NCI-H187 treated with DMSO at 0.1 percent for 48 hours (cell line): ENCODE measurements at places on chromosomes 12 and 14.
A peak's percentile ranks its signal among the peaks of the same experiment; 100 is the strongest.

GRCh38 chr14:24062216-24062980, 9.0 kb upstream of the CPNE6 start:
- DNase-seq: no peak

- DNase-seq: no peak
Observed at GRCh38 chr14:35028435-35028834, 17.6 kb upstream of the FAM177A1 start.

DNA sequence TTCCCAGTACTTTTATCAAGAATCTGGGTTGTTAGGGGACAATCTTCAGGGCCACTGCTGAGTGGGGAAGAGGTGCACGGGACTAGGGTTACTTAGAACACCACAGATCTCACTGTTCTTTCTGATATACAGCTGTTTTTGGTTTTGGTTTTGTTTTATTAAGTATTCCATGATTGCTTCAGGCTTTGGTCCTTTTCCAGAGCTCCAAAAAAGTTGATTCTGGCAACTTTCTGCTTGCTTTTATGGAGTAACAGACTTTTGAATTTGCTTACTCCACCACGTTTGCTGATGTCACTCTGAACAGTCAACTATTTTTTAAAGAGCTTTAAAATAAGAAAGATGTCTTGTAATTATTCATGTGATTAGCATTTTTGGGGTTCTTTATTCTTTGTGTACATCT, 368.1 kb upstream of the FOXG1 start:
- no peak for DNase-seq

- no peak for DNase-seq
Observed at GRCh38 chr12:114395755-114396152, 10.2 kb downstream of the TBX5 start.

DNA sequence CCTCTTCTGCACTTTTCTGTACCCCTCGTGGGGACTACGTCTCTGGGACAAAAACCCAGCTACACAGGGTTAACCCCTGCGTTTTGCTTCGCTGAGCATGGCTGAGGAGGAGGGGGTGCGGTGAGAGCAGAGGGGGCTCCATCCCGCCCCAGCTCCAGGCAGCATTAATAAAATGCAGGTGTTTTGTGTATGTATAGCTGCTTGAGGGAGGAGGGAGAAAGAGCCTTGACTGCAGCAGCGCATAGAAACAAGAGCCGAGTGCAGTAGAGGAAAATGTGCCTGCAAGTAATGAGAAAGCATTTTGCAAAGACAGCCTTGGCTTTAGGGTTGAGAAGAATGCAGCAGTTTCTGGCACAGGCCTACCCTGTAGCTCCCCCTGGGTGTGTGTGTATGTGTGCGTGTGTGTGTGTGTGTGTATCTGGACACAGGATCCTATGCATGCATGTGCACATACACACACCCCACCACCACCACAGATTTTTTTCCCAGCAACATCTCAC, 103.9 kb downstream of the ZFP36L1 start:
- DNase-seq: no peak

DNA sequence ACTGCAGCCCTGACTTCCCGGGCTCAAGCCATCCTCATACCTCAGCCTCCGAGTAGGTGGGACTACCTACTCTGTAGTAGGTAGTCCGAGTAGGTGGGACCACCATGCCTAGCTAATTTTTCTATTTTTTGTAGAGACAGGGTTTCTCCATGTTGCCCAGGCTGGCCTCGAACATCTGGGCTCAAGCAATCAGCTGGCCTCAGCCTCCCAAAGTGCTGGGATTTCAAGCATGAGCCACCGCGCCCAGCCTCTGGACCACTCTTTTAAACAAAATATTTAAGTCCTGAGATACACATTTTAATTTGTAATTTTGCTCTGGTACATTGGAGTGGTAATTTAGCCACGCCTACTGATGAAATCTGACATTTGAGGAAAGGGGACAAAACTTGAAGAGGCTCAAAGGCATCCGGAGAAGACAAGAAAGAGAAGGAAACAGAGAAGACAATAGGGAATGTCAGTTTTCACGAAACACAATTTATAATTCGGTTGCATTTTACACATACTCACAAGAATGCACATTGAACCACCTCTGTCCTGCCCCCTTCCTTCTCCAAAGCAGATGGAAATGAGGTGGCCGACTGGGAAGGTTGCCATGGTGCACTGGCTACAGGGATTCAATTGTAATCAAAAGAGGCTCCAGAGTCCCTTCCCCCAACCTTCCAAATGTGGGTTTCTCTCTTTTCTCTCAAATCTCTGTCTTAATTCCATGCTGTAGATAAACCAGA, 9.7 kb upstream of the TUBA1A start:
- no peak for DNase-seq

DNA sequence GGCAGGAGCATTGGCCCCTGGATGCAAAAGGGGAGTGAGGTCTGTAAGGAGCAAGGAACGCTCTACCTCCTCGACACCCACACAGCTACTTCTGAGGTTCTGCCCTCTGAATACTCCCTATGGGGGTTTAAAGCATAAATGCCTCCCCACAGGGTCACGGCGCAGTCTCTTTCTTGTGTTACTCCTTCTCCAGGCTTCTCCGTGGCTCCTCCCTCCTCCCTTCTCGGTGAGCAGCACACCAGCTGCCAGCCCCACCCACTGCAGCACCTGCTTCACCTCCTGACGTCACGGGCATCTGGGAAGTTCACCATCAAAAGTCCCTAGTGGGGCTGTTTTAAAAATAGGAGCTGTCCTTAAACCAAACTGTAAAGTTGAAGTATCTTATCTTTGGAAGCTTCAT, 67.3 kb downstream of the SPTB start:
- DNase-seq: peak; percentile 78

GRCh38 chr12:69338120-69338859, 9.9 kb upstream of the LYZ start:
- DNase-seq: no peak

DNA sequence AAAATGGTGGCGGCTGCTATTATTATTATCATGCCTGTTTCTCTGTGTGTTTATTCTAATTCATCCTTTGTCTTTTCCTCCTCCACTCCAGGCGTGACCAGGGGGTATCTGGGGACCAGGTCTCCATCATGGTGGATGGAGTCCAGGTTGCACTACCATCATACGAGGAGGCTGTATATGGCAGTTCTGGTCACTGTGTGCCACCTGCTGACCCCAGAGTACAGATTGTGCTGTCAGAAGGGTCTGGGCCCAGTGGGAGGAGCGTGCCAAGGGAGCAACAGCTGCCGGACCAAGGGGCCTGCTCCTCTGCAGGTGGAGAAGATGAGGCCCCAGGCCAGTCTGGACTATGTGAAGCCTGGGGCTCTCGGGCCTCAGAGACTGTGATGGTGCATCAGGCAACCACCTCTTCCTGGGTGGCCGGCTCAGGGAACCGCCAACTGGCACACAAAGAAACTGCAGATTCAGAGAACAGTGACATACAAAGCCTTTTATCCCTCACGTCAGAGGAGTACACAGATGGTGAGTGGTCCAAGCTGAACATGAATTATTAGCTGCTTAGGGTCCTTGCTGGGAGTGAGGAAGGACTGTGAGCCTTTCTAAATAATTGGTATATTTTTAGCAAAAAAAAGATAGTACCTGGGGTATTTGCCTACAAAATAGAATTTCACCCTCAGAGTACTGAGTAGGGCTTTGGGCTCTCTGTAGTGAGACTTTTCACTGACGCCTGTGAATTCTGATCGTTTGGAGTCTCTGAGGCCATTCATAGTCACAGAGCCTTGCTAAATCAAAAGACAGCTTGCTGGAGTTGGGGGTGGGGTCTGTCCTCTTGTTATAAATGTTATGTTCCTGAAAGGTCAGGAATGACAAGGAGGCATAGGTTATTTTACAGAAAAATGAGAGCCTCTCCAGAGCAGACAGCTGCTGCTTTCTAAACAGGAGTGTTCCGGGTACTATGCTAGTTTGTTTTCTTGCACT, 58.1 kb upstream of the SRSF5 start:
- no peak for DNase-seq

GRCh38 chr14:20278414-20278813, 27.3 kb downstream of the TTC5 start:
- no peak for DNase-seq

DNA sequence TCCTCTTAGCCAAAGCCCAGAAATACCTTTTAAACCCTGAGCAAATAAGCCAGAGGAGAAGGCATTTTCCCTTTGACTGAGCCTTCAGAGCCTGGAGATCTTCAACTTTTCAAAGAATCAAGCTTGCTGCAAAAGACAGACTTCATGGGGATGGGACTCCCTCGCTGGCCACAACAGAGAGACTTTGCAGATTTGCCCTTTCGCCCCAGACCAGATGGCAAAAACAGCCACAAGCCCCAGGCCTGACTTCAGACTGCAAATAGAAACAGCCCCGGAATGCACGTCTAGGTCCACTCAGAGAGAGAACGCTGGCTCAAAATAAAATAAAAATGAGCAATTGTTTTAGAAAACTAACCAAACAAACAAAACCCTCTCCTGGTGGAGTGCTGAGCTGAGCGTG, 114.6 kb upstream of the MED13L start:
- no peak for DNase-seq
